ENCODE measurements at places on chromosomes 3 and 15. TPM values are rescaled to one million over a fixed set of nuclear protein-coding genes. Genes with fewer than 3 reads are reported as not detected.

Gene IL5RA
- total RNA-seq: not detected

Gene CADM2
- 1.5 TPM for total RNA-seq

Gene GUCA1C
- total RNA-seq: not detected

Gene LDHAL6B
- not detected for total RNA-seq

Gene PPARG
- 4.4 TPM for total RNA-seq

Gene OR5K2
- total RNA-seq: not detected

Gene DOCK3
- total RNA-seq: 3.1 TPM

Gene TP63
- total RNA-seq: 0.94 TPM

GRCh38 chr3:22685597-22685996 is 517.5 kb upstream of the UBE2E2 start:
- no peak for DNase-seq

GRCh38 chr3:149055575-149055974 is 30.8 kb downstream of the HLTF start:
- no peak for DNase-seq

DNA sequence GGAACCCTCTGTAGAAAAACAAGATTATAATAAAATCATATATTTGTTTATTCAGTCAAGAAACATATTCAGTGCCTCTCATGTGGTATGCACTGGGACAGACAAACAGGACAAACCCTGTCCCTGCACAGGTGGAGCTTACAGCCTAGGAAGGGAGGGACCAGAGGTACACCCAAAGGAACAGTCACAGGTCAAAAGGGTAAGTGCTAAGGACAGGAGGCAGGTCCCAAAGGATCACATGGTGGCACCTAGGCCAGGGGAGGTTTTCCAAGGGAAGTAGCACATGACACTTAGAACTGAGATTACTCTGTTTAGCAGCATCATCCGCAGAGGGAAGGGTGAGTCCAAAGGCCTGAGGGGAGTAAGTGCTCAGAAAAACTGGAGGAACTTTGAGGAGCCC is 254.4 kb upstream of the ARRDC4 start:
- no peak for DNase-seq

DNA sequence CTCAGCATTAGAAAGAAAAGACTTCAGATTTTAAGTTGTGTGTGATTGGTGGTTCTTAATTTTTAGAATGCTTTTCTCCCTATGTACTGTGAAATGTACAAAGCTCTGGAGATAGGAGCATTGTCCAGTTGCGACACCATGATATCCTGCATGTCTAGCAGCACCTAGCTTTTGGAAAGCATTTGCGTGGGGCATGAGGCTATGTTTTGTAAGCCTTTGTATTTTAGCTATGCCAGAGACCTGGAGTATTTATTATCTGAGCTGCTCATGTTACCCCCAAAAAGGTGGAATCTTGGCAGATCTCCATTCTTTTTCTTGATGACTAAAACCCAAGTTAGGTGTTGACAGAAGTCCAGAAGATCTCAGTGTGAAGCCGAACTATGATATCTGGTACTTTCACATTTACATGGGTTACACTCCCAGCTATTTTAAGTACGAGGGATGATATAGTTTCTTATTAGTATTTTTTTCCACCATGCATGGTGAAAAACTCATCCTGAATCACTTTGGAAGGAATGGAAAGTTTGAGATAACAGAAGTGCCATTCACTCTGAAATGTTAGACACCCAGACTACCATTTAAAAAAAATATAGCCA is 126.7 kb upstream of the SAMMSON start:
- peak; percentile 37 for DNase-seq

- DNase-seq: peak; percentile 56
Observed at GRCh38 chr3:119990888-119991287, 103.4 kb downstream of the GSK3B start.

DNA sequence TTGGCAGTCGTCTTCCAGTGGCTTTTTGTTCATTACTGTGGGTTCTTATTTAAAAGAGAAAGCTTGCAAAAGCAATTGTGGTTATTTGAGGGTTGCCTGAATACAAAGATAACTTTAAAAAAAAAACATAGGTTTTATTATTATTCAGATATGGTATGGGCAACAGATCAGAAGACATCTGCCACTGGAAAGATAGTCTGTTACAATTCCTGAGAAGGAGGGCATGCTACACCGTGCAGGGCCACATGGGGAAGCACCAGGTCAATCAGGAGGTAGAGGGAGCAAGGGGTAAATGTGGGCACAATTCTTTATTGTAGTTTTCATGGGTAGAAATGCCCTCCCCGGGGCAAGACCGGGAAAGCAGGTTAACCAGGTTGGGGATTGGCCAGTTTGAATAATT is 46.5 kb downstream of the BBS4 start:
- no peak for DNase-seq

- DNase-seq: no peak
Observed at GRCh38 chr15:49215768-49216739, 46.0 kb downstream of the GALK2 start.

GRCh38 chr3:120276767-120277166 is 8.3 kb downstream of the GPR156 start:
- no peak for DNase-seq

DNA sequence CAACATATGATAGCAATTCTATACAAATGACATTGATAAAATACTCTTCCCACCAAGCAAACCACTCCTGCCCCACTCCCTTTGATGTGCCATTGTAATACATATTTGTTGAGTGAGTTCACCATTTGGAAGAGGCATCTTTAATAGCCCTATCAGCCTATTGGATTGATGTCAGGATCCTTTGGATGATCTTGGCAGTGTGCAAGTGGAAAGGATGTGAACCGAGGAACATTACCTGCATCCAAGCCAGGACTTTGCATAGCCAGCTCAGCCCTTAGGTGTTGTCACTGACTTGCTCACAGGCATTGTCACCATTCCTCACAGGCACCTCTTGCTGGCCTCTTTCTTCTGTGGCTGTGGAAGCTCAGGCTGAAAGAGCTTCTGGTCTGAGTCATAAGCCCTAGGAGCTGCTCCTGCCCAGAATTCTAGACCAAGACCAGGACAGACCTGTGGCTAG is 16.5 kb upstream of the TIMP4 start:
- peak; percentile 68 for DNase-seq

DNA sequence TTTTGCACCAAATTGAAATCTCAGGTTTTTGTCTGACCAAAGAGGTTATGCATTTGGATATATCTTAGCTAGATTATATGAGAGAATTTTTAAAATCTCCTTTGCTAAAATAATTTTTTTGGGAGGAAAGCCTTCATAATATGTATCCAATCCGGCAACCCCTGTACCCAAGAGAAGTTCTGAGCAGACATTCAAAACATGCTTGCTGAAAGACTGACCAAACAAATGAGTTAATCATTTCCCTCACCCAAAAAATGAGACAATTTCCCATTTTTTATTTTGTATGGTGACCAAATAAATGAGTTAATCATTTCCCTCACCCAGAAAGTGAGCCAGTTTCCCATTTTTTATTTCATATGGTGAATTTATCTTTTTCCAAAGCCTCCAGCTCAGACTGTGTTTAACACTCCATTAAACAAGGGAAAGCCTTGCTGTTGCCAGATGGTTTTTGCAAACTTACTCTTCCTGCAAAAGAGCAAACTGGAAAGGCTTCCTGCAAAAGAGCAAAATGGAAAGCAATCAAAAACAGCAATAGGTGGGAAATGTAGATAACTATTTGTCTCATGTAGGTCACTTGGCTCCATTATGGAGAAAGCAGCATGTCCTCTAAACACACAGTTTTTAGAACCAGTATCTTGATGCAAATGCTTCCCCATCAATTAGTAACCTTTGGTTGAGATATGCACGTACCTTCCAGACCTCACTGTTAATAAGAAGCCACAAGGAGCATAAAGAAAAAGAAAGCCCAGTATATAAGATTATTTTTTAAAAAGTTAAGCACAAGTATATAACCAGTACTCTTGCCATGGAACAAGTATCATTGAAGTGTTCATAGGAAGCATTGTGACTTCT is 78.4 kb upstream of the OSTN start:
- peak; percentile 34 for DNase-seq

DNA sequence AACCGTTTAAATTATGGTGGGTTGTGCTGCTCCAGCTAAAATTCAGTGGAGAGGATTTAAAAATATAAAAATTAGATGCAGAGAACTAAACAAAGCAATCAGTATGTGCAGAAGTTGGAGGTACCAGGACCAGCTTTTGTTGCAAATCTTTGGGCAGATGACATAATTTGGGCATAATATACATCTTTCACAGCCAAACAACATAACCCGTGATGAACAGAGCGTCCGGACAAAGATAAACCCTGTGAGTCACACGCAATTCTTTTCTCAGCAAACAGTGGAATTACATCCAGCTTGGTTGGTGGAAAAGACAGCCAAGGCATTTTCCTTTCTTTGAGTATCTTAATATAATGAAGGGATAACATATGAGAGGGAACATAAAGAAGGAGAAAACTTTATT is 419.4 kb upstream of the ADAMTS9 start:
- DNase-seq: peak; percentile 32

- no peak for DNase-seq
Observed at GRCh38 chr3:194833114-194833910, 147.6 kb downstream of the FAM43A start.

GRCh38 chr3:140499114-140499757 is 178.6 kb upstream of the TRIM42 start:
- DNase-seq: no peak

GRCh38 chr3:536417-536813 is 339.9 kb downstream of the CHL1 start:
- DNase-seq: no peak

- no peak for DNase-seq
Observed at GRCh38 chr3:159390656-159391212, 588.9 kb downstream of the MFSD1 start.

DNA sequence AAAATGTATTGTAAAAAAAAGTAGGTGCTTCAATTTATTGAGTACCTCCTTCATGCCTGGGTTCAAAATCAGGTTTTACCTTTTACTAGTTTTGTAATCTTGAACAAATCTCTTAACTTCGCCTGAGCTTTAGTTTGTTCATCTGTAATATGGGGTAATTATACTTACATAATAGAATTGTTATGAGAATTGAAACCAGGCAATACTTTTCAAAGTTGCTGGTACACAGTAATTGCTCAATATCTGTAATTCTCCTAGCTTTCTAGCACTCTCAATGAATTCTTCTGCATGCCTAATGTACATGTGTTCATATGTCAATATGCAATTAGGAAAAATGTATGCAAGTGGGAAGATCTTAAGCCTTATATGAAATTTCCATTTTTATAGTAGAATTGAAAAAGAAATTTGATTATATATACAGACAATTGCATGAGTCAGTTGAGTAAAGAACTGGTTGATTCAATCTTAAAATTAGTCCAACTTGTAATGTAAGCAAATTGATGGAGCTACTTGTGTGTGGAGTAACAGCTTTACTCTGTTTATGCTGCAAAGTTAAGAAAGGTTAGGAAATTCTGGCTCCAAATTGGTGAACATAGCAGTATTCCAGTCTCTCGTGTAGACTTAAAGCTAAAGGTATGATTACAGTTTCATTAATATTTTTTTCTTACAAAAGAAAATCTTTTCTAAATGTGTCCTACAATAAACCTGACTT is 4.1 kb downstream of the TNFSF10 start:
- no peak for DNase-seq

- DNase-seq: no peak
Observed at GRCh38 chr15:78080088-78080460, 2.6 kb upstream of the TBC1D2B start.

DNA sequence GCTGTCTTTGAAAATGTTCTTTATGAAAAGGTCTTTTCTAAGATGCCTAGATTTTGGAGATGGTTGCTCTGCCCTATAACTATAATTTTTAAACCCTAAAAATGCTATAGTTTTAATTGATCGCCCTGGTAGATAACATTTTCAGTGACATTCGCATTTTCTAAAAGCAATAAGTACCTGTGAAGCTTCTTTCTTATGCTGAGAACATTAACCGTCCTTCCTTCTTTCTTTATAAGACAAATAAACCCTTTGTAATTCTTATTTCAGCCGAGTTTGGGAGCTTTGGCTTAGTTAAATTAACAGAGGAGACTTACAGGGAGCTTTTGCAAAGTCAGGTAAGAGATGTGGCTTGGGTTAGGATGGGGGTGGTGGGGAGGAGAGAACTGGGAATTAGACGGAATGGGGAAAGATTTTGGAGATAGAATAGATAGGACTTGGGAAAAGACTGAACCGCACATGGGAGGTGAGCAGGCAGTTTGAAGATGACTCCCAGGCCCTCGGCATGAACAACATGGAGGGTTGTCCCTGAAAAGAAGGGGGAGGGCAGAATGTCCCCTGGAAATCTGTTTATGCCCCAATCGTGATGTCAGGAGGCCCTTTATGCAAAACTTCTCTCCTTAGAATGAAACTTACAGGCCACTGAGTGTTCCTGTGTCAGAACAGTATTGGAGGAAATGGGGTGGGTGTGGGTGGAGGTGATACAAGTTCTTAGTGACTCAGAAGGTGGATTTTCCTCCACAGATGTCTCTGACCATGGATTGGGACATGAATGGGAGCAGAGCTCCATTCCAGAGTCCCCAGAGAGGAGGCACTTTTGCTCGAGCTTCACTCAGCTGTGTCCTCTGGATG is 76.2 kb upstream of the LARS2 start:
- DNase-seq: peak; percentile 26
